ENCODE measurements at places on chromosomes 1 and 21.

DNA sequence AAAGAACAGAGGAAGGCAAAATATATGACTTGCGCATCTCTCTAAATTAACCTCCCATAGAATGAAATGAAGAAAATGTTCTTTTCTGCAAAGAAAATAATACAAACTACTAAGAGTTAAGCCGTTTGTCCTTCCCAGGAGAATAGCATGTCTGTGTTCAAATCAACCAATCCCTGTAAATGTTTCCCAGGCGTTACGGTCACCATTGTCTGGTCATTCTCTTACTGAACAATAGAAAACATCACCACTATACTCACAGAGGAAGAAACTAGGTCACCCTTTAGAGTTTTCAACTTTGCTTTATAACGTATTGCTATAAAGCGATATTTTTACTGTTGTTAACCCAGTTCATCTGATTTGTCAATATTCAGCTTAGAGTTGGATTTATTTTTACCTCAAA lies 34.1 kb downstream of the COL11A1 start:
- DNase-seq: no peak

- DNase-seq: no peak
These were observed 303.4 kb downstream of the KIF26B start for GRCh38 chr1:245458234-245458633.

- no peak for DNase-seq
These were observed 843 bp upstream of the KRTAP19-7 start for GRCh38 chr21:30561957-30562356.

DNA sequence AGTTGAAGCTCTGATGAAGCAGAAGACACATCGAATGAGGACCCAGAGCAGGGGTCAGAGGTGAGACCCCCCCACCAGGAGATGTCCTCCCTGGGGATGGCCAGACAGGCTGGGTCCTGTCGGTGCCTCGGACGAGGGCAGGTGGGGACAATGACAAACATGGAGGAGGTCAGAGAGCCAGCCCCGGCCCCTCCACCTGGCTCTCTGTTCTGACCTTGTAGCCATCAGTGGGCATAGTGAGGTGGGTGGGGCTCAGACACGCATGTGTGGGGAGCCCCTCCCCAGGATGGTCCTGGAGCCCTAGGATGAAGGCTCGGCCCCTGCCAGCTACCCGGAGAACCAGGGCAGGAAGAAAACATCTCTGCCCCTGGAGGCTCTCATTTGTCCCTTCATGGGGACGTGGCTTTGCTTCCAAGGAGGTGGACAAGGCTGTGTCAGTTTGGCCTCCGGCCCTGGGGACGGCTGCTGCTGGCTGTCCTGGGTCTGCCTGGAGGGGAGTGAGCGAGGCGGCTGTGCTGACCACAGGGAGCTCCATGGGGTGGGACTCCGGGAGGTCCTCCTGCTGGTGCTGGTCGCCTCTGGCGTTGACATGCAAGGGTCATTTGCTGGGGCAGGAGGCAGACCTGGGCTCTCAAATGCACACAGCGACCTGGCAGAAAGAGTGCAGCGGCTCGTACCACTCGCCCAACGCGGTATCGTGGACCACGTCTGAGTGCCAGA lies 2.6 kb downstream of the KRTAP10-6 start:
- no peak for DNase-seq

DNA sequence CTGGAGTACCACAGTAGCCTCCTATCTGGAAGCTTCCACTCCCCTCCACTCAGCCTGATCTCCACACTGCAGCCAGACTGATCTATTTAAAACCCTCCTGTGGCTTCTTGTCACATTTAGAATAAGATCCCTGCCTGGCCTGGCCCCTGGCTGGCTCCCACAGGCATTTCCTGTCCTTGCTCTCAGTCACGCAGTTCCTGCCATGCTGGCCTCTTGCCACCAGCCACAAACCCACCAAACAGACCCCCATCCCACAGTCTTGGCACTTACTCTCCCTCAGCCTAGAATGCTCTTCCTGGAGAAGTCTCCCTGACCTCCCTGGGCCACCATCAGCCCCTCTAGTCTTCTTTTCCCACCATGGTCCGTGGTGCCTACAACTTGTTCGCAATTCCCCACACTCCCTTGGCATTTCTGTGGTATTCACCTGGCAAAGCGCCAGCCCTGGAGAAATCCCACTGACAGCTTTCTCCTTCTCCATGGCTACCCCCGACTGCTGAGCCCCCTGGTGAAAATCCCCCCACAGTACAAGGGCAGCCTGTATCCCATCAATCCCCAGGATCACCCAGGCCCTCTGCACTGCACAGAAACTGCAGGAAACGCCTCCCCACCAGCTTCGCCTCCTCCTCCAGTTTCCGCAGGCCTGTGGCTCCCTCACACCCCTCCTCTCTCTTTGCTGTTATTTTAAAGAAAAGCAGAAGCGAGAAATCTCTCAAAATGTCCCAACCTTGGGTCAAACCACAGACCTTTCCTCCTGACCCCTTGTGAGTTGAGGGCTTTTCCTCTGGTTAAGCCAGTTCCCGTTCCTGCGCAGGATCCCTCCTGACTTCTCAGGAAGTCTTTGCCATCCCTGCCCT lies 94.5 kb downstream of the SYT2 start:
- DNase-seq: no peak

DNA sequence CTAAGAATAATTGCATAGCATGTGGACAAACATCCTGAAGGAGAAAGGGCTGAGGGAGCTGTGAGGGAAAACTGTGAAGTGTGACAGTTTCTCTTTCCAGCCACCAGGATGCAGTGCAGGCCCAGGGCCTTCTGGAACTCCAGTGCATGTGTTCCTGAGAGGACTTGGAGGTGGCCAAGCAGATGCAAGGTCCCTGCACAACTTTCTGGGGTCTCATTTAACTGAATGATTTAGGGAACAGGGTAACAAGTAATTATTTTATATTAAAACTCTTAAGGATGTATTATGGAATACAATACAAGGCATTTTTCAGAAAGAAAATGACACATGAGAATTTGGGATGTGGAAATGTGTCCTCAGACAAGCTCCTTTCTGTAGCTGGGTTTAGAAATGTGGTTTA lies 61.2 kb upstream of the MCOLN3 start:
- DNase-seq: peak; percentile 38

- no peak for DNase-seq
These were observed 176.1 kb downstream of the GALNT2 start for GRCh38 chr1:230243146-230243545.

GRCh38 chr1:50416150-50416527 lies 7.1 kb downstream of the DMRTA2 start:
- no peak for DNase-seq

GRCh38 chr1:147726168-147726567 lies 34.2 kb downstream of the GJA5 start:
- no peak for DNase-seq

GRCh38 chr1:30295674-30296073 lies 427.7 kb downstream of the MATN1 start:
- DNase-seq: no peak

- no peak for DNase-seq
These were observed 36.8 kb upstream of the RALGPS2 start for GRCh38 chr1:178688244-178688643.

DNA sequence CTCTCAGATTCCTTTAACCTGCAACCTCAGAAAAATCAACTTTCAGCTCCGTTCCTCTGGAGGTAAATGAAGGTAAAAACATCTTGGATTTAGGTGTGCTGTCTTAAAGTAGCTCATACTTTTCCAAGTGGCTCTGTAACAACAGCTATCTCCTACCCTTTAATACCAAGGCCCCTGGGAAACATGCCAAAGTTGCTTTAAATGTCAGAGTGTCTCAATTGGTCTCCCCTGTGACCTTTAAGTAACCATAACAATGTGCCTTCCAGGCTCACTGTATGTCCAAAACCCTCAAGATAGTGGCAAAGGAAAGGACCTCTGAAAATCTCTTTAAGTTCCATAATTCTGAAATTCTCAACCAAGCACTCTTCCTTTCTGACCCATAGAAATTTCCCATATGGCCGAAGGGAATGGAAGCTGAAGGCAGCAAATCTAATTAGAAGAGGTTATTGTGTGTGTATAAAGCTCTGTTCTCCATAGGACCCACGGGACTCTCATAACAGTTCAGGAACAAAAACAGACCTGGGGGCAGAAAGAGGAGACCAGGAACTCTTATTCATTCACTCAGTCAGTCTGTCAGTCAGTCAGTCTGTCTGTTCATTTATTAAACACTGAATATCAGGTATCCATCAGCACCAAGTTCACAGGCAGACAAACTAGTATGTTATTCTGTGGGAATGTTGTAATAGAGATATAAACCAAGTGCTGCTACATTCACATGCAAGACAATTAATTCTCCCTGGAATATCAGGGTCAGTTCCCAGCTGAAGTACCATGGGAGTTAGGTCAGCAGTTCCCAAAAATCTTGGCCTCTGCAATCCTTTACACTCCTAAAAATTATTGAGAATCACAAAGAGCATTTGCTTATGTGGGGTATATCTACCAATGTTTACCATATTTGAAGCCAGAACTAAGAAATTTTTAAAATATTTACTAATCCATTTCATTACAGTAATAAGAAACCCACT lies 19.1 kb downstream of the ASTN1 start:
- DNase-seq: no peak

DNA sequence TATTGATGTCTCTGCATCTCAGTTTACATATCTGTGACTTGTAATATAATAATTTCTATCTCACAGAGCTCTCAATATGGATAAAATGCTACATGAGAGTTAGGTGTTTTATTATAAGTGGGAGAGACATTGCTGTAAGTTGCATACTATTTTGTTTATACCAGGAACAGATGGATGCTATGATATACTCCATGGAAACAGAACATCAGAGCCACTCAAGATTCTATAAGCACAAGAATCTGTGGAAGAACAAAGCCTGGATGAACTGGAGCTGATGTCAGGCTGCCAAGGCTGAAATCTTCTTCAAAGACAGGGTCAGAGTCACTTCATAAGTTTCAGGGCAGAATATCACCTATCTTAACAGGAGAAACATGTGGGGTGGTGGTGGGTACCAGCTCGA lies 30.2 kb downstream of the DUSP10 start:
- no peak for DNase-seq

DNA sequence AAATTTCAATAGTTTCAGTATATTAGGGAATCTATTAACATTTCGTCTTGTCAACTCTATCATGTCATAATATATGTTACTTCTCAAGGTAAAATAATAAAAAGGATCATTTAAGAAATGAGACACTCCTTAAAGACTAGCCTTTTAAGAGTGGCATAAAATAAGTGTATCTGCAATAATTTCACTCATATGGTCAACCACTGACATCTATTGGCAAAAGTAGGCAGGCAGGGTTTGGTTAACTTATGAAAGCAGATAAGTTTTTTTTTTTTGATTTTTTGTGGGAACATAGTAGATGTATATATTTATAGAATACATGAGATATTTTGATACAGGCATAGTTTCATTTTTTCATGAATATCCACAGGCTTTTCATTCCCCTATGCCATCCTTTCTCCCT lies 5.5 kb upstream of the RGS21 start:
- DNase-seq: no peak

- no peak for DNase-seq
These were observed 1.0 kb downstream of the OLFML2B start for GRCh38 chr1:162022626-162023025.

- DNase-seq: no peak
These were observed 40.2 kb upstream of the EPS8L3 start for GRCh38 chr1:109803901-109804331.

GRCh38 chr1:59292562-59292961 lies 4.3 kb upstream of the FGGY start:
- DNase-seq: no peak

DNA sequence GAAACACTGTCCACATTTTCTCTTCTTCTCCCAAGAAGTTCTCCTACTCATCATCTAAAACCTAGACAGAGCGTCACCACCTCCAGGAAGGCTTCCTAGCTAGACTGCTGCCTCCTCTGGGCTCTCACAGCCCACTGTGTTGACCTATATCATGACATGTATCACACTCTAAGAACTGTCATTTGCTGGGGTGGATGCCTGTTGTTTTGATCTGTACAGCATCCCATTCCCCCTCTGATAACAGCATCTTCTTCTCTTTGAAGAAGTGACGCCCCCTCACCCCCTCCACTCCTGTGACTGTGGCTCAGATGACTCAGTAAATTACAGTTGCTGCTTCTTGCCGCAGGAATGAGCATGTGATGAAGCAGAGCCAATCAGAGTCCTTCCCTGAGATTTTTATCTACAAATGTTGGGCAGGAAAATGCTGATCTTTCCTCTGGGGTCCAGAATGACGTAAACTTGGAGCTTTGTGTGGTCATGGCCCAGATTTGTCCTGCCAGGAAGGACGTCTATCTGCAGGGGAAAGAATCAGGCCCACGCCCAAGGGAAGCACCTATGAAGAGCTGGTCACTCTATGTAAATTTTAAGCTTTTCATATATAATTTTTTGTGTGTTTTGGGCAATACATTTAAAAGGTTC lies 28.0 kb upstream of the FOXO6 start:
- DNase-seq: no peak

DNA sequence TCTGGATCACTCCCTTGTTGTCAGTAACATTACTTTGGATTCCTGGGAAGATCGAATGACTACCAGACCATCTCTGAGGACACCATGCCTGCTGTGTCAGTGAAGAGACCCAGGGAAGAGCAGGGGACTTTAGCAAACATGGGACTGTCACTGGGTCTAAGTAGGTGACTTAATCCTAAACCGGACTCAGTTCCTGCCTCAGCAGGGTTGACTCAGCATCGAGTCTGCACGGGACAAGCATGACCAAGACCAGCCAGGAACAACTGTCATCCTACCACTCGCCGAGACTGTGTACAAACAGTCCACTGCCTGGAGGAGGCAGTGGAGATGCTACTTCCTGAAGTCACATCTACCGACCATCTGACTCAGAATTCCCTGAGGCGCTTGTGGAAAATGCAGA lies 53.2 kb upstream of the RAB4A start:
- no peak for DNase-seq

DNA sequence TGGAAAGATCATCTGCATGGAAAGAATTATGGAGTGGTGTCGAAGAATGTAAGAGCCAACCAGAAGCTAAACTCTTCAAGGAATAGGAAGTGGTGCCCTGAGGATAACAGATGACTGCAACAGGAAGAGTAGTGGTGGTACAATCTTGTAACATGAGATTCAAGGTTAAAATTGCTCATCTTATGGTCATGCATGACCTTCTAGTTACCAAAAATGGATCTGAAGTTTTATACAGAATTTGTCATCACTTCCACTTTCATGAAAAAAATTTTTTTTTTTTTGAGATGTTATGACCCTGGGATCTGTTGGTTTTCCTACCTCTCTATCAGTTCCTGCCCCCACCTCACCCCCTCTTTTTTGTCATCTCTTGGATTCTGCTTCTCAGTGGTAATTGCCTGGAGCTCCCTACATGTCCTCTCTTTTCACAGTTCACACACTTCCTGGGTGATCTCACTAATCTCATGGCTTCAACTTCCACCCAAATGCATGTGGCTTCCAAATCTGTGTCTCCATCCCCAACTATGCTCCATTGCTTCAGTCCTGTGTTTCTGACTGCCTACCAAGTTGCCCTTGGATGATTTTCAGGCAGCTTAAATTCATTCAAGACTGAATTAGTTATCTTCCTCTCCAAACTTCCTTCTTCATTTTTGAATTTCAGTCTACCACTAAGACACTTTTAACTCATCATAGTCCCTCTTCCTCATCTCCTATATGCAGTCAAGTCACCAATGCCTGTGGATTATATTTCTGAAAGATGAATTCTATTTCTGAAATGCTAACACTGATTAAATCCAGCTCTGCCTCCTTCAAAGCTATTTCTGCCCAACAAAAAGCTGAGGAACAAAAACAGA lies 48.4 kb downstream of the SLAMF6 start:
- DNase-seq: no peak
